HS-5 (cell line): ENCODE measurements at places on chromosomes 13 and 19.

- DNase-seq, result no peak
Measured at GRCh38 chr13:22189176-22190048, 518.5 kb downstream of the FGF9 start.

DNA sequence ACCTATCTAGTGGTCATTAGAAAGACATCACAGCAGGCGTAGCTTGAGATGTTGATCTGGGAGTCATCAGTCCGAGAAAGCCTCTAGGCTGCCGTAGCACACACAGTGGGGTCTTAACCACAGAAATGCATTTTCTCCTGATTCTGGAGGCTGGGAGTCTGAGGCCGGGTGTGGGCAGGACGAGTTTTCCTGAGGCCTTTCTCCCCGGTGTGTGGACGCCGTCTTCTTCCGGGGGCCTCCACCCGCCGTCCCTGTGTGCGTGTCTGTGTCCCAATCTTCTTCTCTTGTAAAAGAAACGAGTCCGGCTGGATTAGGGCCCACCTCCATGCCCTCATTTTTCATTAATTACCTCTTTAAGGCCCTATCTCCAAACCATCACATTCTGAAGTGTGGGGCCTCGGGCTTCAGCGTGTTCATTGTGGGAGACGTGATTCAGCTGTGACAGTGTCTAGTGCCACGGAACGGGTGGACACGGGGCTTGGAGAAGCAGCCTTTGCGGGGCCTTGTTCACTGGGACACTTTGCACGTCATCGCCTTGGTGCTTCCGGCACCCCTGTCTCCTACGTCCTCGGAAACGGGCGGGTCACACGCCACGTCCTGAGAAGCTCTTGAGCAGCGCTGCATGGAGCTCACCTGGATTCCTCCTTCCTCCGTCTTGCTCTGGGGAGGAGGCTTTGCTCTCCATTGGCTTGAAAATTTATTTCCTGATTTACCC, 208.9 kb upstream of the SOX1 start:
- no peak for DNase-seq

DNA sequence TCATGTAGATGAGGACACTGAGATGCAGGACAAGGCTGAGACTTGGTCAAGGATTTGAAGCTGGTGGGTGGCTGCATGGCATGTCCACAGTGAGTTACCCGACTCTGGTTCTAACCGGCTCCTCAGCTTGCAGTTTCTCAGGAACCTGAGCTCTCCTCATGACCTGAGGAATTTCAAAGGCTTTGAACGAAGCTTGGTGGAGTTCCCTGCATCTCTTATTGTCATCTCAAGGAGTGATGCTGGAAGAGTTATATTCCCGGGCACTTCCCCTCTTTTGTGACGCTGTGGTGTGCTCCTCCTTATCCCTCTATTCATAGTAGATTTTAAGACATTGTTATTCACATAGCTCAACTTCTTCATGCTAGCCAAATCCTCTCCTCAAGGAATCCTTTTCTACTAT, 500.1 kb upstream of the HTR2A start:
- DNase-seq, result no peak

DNA sequence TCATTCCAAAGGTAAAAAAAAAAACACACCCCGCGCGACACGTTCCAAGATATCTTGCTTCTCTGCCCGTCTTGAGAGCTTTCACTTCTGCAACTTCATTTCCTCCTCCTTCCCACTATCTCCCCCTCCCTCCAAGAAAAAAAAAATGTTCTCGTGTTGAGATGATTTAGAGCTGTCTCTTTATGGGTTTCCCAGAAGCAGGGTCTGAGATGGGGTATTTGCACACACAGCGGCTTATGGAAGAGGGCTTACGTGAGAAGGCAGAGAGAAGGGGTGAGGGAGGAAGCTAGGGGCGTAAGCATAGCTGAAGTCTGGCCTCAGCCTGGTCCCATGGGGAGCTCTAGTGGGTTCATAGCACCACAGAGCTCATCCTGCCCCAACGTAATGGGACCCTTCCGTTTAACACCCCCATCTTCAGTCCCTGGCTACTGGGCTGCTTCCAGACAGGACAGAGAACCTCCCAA, 31.3 kb upstream of the USE1 start:
- no peak for DNase-seq
